Activated CD8-positive, alpha-beta memory T cell treated with anti-CD3 and anti-CD28 coated beads for 1 hour (primary cell): ENCODE measurements at places on chromosomes 5 and 9.

DNA sequence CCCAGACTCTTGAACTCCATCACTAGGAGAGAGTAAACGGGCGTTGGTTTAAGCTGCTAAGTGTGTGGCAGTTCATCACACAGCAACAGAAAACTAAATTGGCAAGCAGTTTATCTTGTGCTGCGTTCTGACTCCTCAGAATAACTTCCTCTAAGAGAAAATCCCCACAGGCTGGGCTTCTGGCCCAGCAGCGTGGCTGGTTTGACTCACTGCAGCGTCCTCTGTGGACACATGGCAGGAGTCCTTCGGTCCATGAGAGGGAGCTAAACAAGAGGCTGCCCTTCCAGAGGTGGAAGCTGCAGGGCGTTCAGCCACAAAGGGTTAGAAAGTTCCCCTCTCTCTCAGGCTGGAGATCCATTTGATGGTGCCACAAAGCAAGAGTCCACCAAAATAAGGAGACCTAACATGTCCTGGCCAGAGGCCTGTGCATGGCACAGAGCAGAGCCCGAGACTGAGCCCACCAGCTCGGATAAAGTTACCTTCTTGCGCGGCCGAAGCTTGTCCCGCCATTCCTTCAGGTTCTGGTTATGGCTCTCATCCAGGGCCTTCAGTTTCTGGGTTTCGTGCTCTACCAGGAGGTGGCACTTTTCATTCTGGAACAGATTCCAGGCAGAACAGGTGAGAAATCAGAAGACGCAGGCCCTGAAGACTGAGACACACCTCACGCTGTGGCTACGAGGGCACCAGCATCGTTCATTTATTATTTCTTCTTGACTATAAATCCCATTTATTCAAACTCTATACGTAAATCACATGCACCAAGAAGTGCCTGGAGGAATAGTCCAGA, 46.2 kb upstream of the FBXW11 start:
- no peak for DNase-seq

GRCh38 chr5:119343052-119343451, 12.8 kb upstream of the TNFAIP8 start:
- DNase-seq, result no peak

- no peak for DNase-seq
Measured at GRCh38 chr5:97088774-97089148, 53.6 kb downstream of the LIX1 start.

GRCh38 chr5:131965826-131966415, 20.5 kb upstream of the MEIKIN start:
- no peak for DNase-seq

- DNase-seq, result no peak
Measured at GRCh38 chr5:66818304-66818934, 222.2 kb downstream of the MAST4 start.

DNA sequence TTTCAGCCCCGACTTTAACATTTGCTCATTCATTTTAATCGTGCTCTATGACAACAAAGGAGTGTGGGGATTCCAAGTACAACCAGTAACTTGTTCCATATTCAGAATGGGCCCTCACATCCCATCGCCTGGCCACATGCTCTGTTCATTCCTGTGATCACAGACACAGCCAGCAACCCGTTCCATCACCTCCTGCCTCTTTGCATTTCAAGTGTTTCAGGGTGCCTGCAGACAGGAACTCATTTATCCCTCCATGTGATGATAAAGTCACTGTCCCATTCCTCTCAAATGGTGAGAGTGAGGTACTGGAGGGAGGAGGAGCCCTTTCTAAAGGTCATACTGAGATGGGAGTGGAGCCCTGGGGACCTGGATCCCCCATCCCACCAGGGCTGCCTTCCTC, 571.1 kb downstream of the MAT2B start:
- DNase-seq, result no peak

GRCh38 chr5:160930406-160930805, 78.4 kb upstream of the ATP10B start:
- DNase-seq, result no peak

GRCh38 chr5:152560512-152561137, 155.5 kb upstream of the NMUR2 start:
- no peak for DNase-seq
